ENCODE measurements at places on chromosomes 4 and X.
A peak's percentile ranks its signal among the peaks of the same experiment; 100 is the strongest.

GRCh38 chr4:176902710-176903323 is 110.1 kb upstream of the VEGFC start:
- DNase-seq, result peak; percentile 22

DNA sequence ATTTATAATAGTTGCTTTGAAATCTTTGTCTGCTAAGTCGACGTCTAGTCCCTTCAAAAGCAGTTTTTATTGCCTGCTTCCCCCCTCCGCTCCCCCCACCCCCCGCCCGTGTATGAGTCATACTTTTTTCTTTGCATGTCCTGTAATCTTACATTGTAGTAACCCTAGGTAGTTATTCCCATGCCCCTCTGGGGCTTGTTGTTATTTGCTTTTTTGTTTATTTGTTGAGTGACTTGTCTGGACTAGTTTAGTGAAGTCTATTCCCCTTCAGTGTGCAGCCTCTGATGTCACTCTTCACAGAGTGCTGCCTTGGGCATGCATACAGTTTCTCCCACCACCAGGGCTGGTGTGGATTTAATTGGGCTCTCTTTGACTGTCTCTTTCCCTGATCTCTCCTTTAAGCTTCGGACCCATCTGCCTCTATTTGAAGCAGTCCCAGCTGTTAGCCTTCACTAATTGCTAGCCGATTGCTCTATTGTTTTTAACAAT is 86.2 kb downstream of the PPEF1 start:
- no peak for DNase-seq

GRCh38 chr4:153931804-153932203 is 142.9 kb upstream of the SFRP2 start:
- no peak for DNase-seq

GRCh38 chr4:79141530-79141929 is 184.3 kb downstream of the NAA11 start:
- no peak for DNase-seq

DNA sequence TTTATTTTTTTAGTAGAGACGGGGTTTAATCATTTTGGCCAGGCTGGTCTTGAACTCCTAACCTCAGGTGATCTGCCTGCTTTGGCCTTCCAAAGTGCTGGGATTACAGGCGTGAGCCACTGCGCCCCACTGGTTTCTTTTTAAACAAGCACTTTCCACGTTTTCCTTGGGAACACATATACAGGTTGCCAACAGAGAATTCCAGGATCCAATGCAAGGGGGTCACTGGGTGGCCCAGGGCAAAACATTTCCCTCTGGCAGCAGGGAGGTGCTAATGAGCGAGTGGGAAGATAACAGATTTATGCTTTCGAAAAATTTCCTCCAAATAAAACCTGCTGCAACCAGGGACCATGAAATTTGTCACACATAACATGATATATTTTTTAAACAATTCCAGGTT is 41.1 kb downstream of the ADRA2C start:
- DNase-seq, result no peak

- DNase-seq, result no peak
Measured at GRCh38 chrX:17409566-17410290, 34.7 kb downstream of the NHS start.

DNA sequence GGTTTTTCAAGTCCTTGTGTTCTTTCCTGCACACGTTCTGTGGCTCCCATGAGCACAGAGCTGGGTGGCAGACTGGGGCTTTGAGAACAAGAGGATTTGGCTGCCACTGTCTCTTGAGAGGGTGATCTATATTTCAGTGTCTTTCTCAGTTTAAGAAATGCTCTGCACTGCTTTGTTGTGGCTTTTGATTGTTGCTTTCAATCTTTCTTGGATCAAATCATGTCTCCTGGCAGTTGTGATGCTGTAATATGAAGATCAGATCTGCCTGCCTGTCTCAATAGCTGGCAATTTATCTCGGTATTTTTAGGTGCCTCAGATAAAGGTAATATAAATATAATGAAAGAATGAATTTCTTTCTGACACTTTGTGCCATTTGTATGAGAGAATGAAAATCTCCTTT is 273.3 kb upstream of the LCORL start:
- DNase-seq, result no peak

DNA sequence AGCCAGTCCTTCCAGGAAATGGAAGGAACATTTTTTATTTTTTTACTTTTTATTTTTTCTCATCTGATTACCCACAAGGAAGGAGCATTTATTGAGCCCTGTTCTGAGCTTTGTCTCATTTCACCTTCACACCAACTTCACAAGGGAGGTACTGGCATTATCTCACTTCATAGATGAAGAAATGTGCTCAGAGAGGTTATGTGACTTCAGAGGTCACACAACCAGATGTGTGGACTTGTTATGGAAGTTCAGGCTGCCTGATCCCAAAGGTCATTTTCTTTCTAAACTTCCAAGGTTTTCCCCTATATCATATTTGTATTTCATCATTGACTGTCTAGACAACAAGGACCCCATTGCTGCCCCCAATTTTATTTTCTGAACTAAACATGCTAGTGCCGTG is 160.3 kb downstream of the DCLK2 start:
- no peak for DNase-seq

DNA sequence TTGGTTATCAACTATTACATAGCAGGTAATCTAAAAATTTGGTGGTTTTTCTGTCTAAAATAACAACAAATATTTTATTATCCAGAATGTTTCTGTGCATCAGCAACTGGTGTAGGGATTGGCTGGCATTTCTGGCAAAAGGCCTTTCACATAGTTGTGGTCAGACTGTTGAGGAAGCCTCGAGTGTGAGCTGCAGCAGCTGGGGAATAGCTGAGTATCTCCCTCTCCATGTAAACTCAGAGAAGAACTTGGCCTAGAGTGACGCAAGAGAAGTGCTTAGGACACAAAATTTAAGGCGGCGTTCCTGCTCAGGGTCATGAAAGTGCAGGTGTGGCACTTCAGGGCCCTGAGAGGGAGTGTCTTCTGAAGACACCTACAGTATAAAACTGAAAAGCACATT is 558.9 kb downstream of the SPOCK3 start:
- DNase-seq, result no peak

- no peak for DNase-seq
Measured at GRCh38 chr4:15343000-15343399, 84.8 kb upstream of the C1QTNF7 start.

GRCh38 chr4:38382520-38382919 is 281.5 kb upstream of the KLF3 start:
- no peak for DNase-seq

GRCh38 chrX:40093586-40093985 is 4.2 kb downstream of the BCOR start:
- DNase-seq, result no peak

DNA sequence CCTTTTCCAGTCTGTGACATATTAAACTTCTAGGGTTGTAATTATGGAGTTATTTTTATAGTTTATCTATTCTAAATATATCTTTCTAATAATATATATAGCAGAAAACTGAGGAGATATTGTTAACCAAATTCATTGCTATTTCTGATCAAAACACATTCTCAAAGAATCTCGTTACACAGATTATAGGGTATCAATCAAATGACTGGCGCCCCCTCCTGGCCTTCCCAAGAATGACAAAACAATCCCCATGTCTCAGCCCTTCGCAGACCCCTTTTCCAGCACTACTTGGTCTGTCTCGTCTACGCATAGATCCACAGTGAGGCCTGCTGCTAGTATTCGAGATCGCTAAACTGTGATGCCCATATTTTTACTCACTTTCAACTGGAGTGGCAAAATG is 209.3 kb downstream of the GPC3 start:
- no peak for DNase-seq

DNA sequence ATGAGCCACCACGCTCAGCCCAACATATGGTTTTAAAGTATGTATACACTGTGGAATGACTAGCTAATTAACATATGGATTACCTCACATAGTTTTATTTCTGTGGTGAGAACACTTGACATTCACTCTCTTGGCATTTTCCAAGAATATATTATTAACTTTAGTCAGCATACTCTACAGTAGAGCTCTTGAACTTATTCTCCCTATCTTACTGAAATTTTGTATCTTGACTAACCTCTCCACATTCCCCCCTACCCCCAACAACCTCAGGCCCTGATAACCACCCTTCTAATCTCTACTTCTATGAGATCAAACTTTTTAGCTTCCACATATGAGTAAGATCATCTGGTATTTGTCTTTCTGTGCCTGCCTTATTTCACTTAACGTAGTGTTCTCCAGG is 38.6 kb upstream of the AGA start:
- no peak for DNase-seq

GRCh38 chr4:99013884-99014523 is 18.5 kb downstream of the METAP1 start:
- DNase-seq, result no peak

DNA sequence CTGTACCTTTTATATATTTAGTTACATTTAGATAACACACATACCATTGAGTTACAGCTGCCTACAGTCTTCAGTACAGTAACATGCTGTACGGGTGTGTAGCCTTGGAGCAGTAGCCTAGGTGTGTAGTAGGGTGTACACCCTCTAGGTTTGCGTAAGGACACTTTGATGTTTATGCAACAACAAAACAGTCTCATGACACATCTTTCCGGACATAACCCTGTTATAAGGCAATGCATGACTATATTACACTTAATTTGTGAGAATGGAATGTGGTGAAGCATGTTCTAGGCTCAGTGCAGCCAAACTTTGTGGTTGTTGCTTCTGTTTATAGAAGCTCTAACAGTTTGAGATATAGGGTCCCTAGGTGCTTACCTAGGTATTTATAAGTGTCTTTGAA is 65.4 kb downstream of the SPRY1 start:
- DNase-seq, result no peak

GRCh38 chr4:93878566-93878965 is 50.0 kb downstream of the ATOH1 start:
- no peak for DNase-seq

DNA sequence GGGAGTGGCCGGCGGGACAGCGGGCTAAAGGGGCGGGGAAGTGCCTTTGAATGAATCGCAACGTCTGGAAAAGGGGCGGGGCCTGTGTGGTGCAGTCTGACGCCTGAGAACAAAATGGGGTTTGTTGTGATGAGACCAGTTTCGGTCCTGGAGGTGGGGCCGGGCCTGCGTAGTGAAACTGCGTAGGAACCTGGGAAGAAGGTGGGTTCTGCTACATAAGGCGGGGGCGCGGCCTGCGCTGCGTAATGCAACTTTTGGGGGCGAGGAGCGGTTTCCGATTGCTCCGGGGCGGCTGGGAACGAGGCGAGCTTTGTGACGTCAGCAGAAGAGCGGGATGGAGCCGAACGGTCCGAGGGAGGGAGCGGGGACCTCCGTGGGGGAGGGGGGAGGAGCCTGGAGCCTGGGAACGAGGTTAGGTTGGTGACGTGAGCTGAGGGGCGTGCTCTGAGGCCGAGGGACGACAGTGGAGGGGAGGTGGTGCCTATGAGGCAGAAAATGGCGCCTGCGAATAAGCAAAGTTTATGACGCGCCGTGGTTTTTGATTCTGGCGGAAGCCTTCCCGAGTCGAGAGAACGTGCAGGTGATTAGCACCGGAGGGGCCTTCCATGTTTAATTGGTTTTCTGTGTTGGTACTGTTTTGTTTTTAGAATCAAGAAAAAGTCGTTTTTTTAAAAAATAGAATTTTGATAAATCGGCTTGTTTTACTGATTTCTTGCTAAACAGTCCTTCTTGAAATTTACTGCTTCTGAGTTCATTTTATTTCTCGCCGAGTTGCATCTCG is 714 bp downstream of the USP11 start:
- DNase-seq, result peak; percentile 87

GRCh38 chr4:82681754-82682153 is 116.8 kb downstream of the SCD5 start:
- no peak for DNase-seq

All from GM20000 (cell line).